Fibroblast of skin of left biceps (primary cell): ENCODE measurements at places on chromosomes 11 and 22.

- no peak for DNase-seq
Measured at GRCh38 chr11:122656073-122656630, 630 bp downstream of the UBASH3B start.

- DNase-seq, result no peak
Measured at GRCh38 chr11:117883063-117883462, 6.6 kb upstream of the FXYD6 start.

DNA sequence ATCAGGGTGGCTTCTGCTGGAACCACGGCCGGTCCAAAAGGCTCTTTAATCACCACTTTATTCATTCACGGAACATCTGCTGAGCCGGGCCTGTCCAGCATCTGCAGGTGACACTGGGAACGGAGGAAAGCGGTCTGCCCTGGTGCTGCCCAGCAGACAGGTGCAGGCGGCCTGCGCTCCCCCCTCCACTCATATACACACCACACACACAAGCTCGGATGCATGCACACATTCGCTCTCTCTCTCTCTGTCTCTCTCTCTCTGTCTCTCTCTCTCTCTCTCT lies 736.9 kb downstream of the BRD1 start:
- no peak for DNase-seq

GRCh38 chr22:49701380-49702067 lies 126.1 kb downstream of the BRD1 start:
- no peak for DNase-seq

GRCh38 chr11:104522650-104523049 lies 358.7 kb upstream of the PDGFD start:
- no peak for DNase-seq
